Activated T-cell treated with anti-CD3 and anti-CD28 coated beads for 1 hour (primary cell): ENCODE measurements at places on chromosomes 3 and 15.

GRCh38 chr3:112013058-112013783 lies 14.5 kb downstream of the TAGLN3 start:
- peak; percentile 43 for DNase-seq

DNA sequence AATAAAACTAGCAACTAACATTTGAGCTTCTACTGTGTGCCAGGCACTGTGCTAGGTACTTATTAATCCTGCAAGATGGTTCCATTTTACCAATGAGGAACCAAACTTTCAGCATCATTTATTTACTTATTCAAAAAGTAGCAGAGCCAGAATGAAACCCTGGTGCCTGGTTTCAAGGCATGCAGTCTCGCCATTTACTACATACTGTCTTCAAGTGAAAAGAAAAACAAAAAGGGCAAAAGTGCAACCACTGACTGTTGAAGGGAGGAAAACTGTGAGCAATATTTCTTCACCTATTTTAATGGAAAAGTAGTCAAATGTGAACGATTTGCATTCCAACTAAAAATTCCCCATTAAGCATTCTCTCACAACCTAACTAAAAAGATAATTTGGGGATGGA lies 8.7 kb downstream of the DCUN1D1 start:
- DNase-seq, result no peak

- no peak for DNase-seq
Observed at GRCh38 chr3:116873142-116873541, 163.6 kb downstream of the TUSC7 start.

DNA sequence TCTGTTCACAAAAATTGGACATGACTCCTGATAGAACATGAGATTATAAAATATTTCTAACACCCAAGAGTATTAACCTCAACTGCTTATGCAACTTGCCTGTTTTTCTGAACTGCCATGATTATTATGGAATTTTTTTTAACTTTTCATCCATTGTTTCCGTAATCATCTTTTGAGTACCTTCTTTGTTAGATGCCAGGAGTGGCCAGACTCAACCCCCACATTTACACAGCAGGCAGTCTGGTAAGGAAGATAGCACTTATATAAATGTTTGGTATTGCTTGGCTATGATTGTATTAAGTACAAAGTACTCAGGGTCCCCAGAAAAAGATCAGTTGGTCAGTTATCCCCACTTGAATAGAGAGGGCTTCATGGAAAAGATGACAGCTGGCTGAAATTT lies 74.3 kb downstream of the CRYBG3 start:
- DNase-seq, result no peak
